ENCODE measurements at places on chromosomes 7 and 10.

DNA sequence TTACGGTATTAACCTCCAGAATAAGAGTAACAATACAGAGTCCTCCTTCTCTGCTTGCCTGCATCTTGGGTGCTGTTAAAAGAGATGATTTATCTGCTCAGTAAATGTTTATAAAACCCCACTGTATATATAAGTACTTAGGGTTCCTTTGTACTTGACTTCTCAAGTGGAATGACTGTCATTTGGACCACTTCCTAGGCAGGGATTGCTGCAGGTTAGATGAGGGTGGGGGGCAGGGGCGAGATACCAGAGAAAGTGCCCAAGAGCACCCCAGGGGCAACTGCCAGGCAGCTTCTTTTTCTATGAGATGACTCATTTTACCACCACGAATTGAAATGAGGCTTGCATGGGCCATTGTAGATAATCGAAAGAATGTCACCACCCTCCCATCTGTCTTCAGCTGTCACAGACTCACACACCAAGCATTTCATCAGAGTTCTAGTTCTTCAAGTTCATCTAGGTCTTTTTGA, 421.9 kb upstream of the GALNT17 start:
- no peak for DNase-seq

- DNase-seq, result no peak
Observed at GRCh38 chr10:27223964-27224363, 16.6 kb downstream of the ACBD5 start.

GRCh38 chr7:149621776-149622175, 124.2 kb upstream of the ZNF746 start:
- DNase-seq, result no peak

- DNase-seq, result no peak
Observed at GRCh38 chr10:52409195-52409594, 95.1 kb downstream of the DKK1 start.

DNA sequence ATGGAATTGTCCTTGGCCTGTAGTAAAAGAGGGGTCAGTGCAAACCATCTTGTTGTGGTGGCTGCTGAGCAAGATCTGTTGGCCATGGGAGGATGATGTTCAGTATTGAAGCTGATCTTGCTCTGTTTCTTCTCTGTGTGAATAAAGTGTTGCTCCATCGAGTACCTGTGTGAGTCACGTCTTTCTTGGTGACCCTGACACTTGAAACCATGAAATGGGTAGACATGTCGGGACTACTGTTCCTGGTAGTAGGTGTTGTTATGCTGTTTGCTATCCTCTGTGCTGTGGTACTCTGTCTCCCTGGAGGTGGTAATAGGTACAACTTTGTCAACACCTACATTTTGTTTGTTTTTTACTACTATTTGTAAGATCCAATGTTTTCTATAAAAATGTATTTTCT, 330.6 kb downstream of the MDFIC start:
- DNase-seq, result no peak

DNA sequence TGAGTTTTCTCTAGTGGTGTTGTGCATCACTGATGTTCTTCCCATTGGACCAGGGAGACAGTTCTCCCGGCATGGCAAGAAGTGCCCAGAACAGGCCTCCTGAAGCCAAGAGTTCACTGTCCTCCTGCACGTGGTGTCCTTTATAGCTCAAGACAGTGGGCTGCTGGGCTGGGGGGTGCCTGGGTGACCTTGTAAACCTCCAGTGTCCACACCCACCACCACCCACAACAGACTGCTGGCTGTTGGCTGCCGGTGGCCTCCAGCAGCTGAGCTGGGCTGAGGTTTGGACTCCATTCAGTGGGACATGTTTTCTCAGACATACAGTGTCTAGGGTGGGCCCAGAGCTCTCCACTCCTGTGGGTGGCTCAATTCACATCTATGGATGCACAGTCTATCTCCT, 42.2 kb downstream of the HK1 start:
- DNase-seq, result no peak

- DNase-seq, result no peak
Observed at GRCh38 chr7:99786726-99787335, 2.8 kb upstream of the CYP3A4 start.

- no peak for DNase-seq
Observed at GRCh38 chr10:109588259-109588658, 335.1 kb downstream of the XPNPEP1 start.

DNA sequence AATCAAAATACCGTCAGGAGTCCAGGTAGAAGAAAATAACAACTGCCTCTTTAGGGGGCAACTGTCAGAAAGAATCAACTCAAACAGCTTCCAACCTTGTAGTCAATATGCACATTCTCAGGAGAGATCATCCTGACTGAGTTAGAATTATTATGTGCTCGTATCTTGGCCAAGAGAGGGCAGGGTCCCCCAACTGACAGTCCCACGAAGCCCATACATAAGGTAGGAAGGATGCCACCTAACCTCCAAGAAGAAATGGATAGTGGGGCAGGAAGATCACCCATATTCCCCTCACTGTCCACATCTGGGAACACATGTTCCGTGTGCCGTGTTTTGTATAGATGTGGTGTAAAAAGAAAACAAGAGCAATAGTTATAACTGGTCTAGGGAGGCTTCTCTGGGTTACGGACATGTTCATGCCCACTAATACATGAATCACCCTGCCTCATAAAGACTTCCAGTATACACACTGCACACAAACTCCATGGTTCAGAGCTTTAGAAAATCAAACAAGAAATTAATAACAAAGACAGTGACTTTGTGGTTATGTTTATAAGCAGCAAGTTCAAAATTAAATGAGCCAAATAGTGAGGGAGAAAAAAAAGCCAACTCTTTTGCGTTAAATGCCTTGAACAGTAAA, 295.6 kb downstream of the FGFR2 start:
- no peak for DNase-seq

- no peak for DNase-seq
Observed at GRCh38 chr10:43221419-43222209, 45.3 kb downstream of the RASGEF1A start.

- no peak for DNase-seq
Observed at GRCh38 chr10:89645742-89646172, 715 bp upstream of the PANK1 start.

GRCh38 chr7:100013328-100013676, 2.1 kb upstream of the ZKSCAN1 start:
- DNase-seq, result no peak

GRCh38 chr10:7541137-7542087, 125.4 kb downstream of the ITIH5 start:
- no peak for DNase-seq

DNA sequence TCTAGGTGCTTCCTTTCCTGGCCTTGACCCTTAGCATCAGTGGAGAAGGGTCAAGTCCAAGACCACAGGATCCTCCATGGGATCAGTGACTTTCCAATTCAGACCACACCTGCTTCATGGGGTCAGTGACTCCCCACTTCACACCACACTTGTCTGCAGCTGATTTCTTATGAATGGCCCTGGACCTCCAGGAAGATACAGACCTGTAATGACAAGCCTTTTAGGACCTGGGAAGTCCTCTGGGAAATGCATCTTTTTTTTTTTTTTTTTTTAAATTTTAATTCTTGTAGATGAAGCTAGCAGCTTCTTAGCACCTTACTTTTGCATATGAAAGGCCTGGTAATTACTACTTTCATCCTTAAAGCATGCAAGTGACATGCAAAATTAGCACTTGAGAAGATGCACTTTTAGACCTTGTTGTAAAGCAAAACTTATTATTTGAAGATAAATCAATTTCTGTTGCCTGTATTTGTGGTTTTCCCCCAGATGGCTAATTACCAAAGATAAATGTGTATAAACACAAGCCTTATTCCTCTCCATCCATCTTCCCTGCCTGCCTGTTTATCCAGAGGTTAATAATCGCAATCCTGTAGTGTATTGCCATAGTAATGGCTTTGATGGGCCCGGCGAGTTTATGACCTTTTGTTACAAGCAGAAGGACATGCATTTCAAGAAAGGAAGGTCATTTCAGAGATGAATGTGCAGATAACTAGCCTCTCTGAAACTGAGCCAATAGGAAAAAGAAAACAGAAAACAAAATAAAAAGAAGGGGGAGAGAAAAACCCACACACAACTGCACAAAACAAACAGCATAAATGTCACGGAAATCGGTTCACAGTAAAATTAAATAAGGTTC, 1018.7 kb downstream of the TYW1 start:
- DNase-seq, result no peak

DNA sequence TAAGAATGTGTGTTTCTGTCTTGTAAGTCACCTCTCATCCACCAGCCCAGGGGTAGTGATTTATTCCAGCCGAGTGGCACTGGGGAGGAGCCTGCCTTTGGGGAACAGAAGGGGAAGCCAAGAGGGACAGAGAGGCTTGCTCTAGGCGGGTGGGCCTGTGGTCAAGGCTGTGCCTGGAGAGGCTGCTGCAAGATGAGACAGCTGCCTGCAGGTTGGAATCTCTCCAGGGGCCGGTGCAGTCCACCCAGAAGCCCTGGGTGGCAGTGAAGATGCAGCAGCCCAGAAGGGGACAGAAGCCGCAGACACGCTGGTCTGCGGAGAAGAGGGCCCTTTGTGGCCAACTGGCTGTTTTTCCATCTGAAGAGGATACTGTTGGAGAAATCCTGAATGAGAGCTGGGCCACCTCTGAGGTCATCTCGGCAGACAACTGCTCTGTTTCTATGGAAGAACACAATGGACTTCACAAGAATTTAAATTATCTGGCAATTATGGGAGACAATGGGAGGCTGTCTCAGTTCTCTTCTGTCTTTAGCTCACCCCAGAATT, 175.7 kb downstream of the GFRA1 start:
- no peak for DNase-seq

DNA sequence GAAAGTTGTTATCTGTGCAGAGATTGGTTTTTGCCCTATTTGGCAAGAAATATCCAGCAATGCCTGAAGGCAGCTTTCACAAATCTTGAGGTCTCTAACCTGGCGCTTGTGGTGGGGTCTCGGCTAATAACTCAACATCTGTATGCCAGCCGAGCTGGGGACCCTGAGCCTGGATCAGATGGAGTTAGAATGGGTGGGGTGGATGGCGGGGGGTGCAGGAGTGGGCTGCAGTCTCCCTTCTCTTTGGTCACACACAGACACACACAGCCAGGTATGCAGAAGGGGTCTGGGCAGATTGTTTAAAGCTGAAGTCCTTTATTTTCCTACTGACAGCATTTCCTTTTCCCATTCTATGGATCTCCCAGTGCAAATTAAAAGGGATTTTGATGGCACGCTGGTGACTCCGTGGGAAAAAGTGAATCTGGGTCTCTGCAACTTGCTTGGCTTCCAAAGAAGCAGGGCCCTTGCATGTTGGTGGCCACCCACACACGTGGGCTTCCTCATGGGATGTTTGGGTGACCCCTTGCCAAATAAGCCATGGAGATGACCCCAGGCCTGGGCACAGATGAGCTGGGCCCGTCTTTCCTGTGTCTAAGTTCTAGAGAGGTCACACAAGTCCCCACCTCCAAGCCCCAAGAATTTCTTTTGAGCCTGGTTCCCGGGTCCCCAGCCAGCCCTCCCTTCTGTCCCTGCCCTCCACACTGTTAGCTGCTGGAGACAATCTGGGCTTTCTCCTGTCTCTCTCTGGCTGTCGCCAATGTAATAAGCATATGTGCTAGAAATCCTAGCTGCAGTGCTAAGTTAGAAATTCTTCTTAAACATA, 39.9 kb upstream of the EMX2 start:
- DNase-seq, result no peak

GRCh38 chr10:1605121-1605520, 132.2 kb downstream of the ADARB2 start:
- no peak for DNase-seq

- peak; percentile 50 for DNase-seq
Observed at GRCh38 chr7:105387508-105388355, 989 bp downstream of the SRPK2 start.

- DNase-seq, result no peak
Observed at GRCh38 chr7:93165447-93165846, 17.3 kb upstream of the SAMD9L start.

DNA sequence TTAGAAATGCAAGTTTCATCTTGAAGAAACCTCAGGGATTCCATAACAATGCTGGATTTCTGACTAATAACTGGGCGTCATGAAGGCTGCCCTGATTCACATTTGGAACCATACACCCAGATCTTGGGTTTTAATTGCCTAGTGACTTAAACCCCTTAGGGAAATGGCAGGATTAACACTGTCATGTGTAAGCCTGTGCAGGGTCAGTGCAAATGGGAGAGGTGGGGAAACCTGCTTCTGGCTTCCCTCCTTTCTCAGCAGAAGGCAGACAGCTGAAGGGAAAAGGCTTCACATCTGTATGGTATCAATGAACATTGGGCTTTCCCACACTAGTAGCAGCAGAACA, 364.2 kb downstream of the ANKRD30A start:
- DNase-seq, result no peak

- DNase-seq, result no peak
Observed at GRCh38 chr10:78549140-78549935, 515.7 kb downstream of the RPS24 start.

DNA sequence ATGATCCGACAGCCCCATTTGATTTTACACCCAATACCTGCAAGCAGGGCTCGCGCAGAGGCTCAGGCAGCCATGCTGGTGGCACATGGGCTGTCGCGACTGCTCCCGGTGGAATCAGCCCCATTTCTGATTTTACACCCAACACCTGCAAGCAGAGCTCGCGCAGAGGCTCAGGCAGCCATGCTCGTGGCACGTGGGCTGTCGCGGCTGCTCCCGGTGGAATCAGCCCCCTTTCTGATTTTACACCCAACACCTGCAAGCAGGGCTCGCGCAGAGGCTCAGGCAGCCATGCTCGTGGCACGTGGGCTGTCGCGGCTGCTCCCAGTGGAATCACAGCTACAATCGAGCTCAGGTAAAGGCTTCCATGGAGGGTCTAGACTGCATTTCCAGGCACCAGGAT, 244.1 kb downstream of the PTPRN2 start:
- no peak for DNase-seq

GRCh38 chr7:106216923-106217542, 67.8 kb downstream of the NAMPT start:
- DNase-seq, result no peak

GRCh38 chr10:45224219-45224841, 91.1 kb downstream of the OR13A1 start:
- no peak for DNase-seq

- no peak for DNase-seq
Observed at GRCh38 chr10:94361171-94361794, 1.5 kb downstream of the NOC3L start.

GRCh38 chr7:143351060-143351459, 11.5 kb downstream of the FAM131B start:
- DNase-seq, result no peak

GRCh38 chr10:129494740-129495139, 27.7 kb downstream of the MGMT start:
- no peak for DNase-seq

DNA sequence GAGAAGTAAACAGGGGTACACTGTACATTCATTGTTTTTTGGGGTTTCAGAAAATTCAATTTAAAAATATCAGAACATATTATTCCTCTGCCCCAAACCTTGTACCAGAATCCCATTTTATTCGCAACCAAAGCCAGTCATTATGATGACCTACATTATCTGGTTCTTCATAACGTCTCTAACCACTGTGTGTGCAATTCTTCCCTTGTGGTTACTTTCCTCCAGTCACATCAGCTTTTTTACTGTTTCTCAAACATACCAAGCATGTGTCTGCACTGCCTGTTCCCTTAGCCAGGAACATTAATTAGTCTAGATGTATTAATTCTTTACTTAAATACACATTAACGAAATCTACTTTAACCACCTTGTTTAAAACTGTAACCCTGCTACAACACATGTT, 64.8 kb downstream of the THSD7A start:
- DNase-seq, result no peak

- no peak for DNase-seq
Observed at GRCh38 chr7:105246256-105246655, 142.5 kb downstream of the SRPK2 start.
